ENCODE measurements at places on chromosomes 4 and X. TPM values are rescaled to one million over a fixed set of nuclear protein-coding genes. Genes with fewer than 3 reads are reported as not detected.

DNA sequence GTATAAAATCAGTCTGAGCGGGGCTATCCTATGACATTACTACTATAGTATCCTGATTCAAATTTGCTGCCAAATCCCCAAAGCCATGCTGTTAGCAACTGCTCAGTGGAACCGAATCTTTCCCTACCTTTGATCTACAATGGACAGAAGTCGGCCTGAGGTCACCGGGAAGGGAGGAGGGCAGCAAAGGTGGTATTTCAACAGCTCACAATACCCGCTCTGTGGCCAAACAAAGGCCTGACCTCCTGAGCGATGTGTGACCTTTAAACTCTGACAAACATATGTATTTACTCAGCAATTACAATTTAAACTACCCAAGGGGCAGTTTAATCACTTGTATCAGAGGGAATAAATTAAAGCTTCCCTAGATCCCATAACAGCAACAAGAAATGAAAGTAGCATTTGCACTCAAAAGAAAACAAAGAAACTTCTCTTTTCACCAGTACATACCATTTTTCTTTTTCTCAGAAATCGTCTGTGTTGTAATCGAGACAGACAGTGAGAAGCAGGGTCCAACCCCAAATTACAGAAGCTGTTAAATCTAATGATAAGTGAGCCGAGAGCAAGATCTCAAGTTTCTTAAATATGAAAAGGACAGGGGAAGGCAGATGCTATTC, 11.6 kb upstream of the TMEM128 start:
- DNase-seq = no peak
- no peaks in the 10 kb centered on the region for H3K36me3 ChIP-seq
- no peak overlapping the region for H3K27ac ChIP-seq
- H3K4me3 ChIP-seq = no peak overlapping the region

DNA sequence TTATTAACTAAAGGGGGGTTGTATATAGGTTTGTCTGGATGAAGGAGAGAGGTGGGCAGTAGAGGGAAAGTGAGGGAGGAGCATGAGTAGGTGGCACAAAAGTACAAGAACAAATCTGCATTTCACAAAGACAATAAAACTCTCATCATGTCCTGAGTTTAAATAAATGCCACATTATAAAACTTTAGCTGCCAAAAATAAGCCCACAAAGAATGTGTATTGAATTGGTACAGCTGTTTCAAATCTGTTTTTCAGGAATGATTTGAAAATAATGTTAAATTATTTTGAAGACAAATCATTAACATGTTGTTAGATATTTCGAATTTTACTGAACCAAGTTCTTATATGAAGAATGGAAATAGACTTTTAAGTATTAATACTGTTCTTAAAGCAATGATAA, 5.8 kb downstream of the CNKSR2 start:
- peaks cover 13% of the 10 kb centered on the region for H3K4me1 ChIP-seq
- H3K4me3 ChIP-seq = no peak overlapping the region

DNA sequence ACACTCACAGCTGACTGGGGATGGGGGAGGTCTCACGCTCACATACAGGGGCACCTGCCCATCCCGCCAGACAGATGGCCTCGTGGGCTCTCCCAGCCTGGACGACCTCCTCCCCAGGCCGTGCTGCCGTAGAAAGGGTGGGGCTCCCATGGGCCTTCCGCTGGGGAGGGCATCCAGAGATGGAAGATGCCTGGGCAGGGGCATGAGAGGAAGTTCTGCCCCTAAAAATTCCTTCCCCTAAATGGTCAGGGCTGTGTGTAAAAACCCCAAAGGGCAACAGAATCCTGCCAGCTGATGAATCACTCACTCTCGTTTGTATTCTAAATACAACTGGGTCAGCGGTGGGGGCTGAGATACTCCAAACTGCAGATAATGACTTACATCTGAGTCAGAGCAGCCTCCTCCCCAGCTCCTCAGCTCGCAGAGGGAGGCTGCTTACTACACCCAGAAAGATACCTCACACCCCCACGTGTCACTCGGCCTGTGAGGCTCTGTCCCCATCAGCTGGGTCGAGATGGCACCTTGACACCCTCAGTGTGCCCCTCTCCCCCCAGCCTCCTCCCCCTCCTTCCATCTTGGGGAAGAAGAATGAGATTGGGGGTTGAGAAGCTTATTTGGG, 10.1 kb downstream of the WDR1 start:
- no peaks in the 10 kb centered on the region for H3K36me3 ChIP-seq
- peak; percentile 40 for DNase-seq
- peaks cover 18% of the 10 kb centered on the region for H3K4me1 ChIP-seq
- peak overlapping the region; percentile 33 for H3K27ac ChIP-seq
- H3K4me3 ChIP-seq = no peak overlapping the region
- no peaks in the 10 kb centered on the region for H3K27me3 ChIP-seq

DNA sequence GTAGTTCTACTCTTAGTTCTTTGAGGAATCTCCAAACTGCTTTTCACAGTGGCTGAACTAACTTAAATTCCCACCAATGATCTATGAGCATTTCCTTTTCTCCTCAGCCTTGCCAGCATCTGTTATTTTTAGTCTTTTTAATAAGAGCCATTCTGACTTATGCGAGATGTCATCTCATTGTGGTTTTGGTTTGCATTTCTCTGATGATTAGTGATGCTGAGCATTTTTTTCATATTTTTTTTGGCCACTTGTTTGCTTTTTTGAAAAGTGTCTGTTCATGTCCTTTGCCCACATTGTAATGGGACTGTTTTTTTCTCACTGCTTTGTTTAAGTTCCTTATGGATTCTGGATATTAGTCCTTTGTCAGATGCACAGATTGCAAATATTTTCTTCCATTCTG, 21.5 kb upstream of the PHKA1 start:
- no peak overlapping the region for H3K4me3 ChIP-seq
- H3K4me1 ChIP-seq = no peaks in the 10 kb centered on the region
- no peaks in the 10 kb centered on the region for H3K36me3 ChIP-seq

DNA sequence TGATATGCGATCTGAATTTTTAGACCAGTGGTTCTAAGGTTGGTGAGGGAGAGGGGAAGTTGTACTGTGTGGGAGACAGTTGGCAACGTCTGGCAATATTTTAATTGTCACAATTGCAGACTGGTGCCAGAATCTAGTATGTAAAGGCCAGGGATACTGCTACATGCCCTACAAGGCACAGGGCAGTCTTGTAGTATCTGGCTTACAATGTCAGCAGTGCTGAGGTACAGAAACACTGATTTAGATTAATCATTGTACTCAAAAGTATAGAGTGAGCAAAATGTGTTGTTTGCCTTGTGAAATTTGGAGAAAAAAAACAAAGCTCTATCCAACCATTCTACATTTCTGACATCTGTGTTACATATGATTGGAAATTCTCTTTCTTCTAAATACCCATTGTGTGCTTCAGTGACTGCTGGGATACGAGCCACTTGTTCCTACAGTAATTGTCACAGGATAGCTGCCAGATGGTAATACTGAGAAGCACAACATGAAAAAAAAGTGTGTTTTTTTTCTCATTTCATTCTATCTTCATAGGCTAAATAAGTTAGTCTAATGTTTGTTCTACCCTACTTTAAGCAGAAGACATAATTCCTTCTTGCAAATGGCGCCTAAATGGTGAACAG, 526.7 kb upstream of the AGA start:
- no peak overlapping the region for H3K4me3 ChIP-seq
- no peaks in the 10 kb centered on the region for H3K36me3 ChIP-seq
- DNase-seq = no peak
- H3K4me1 ChIP-seq = no peaks in the 10 kb centered on the region
- H3K27me3 ChIP-seq = no peaks in the 10 kb centered on the region

DNA sequence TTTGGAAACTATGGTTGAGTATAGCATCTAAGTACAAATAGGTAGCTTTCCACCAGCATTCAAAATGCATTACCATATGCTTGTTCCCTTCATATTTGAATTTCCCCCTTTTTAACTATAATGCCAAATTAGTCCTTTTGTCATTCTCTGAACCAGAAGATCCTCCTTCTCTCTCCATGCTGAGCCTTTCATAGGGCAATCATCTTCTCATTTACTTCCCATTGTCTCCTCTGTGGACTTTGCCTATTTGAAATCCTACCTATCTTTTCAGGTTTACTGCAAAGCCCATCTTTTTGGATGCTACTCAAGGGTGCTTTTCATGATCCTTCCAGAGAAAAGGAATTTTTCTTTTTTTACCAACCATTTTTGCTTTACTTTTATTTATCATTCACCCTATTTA, 54.7 kb downstream of the DKK2 start:
- no peaks in the 10 kb centered on the region for H3K27me3 ChIP-seq
- no peak overlapping the region for H3K4me3 ChIP-seq
- no peak overlapping the region for H3K27ac ChIP-seq
- no peaks in the 10 kb centered on the region for H3K36me3 ChIP-seq
- DNase-seq = no peak

DNA sequence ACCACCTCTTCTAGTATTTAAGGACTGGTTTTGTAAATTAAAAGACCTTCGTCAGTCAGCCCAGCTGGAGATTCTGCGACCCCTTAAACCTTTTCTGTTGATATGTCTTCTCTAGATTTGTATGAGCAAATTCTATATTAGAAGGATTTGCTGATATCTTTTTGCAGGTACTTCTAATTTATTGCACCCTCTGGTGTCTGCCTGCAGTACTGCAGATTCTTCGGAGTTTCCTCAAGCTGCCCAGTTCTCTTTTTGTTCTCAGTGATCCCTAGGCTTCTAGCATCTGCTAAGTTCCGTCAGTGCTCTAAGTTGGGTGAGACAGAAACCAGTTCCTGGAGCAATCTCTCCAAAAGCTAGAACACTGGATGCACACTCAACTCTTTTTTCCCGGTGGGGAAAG, 545.2 kb downstream of the C4orf33 start:
- no peak overlapping the region for H3K4me3 ChIP-seq
- no peaks in the 10 kb centered on the region for H3K4me1 ChIP-seq
- no peaks in the 10 kb centered on the region for H3K36me3 ChIP-seq
- H3K27me3 ChIP-seq = no peaks in the 10 kb centered on the region

DNA sequence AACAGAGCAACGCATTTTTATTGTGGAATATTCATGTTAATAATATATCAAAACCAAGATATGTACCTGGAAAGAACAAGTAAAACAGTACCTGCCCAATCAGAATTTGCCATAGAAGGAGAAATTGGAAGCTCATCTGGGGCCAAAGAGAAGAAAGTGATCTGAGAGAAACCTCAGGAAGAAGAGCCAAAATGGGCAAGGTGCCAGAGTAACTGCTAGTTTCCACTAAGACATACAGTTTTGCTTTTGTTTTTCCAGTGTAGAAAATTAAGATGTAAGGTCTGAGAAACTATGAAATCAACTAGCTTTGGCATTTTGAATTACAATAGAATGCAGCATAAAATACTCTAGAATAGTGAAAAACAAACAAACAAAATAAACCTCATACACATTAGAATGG, 2201.2 kb downstream of the ARAP2 start:
- no peak for DNase-seq
- H3K36me3 ChIP-seq = no peaks in the 10 kb centered on the region
- no peak overlapping the region for H3K4me3 ChIP-seq
- H3K27ac ChIP-seq = no peak overlapping the region
- H3K4me1 ChIP-seq = no peaks in the 10 kb centered on the region

DNA sequence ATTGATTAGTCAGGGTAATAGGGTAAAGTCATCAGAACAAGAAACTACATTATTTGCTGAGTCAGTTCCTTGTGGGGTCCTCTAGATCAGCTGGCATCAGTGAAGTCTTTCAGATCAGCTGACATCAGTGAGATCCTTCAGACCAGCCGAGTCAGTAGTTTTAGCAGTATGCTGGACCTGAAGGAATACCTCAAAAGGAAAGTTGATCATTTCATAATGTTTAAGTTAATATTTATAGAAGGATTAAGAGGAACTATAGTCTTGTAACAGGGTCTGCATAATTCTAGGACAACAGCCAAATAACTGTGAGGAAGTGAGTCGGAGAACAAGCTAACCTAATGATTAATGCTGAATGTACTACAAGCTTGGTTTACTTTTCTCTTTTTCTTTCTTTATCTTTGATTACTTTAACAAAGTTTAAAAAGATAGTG, 958 bp upstream of the UGT2B7 start:
- no peaks in the 10 kb centered on the region for H3K27me3 ChIP-seq
- DNase-seq = no peak
- peak overlapping the region; percentile 66 for H3K27ac ChIP-seq
- peaks cover 28% of the 10 kb centered on the region for H3K4me1 ChIP-seq

DNA sequence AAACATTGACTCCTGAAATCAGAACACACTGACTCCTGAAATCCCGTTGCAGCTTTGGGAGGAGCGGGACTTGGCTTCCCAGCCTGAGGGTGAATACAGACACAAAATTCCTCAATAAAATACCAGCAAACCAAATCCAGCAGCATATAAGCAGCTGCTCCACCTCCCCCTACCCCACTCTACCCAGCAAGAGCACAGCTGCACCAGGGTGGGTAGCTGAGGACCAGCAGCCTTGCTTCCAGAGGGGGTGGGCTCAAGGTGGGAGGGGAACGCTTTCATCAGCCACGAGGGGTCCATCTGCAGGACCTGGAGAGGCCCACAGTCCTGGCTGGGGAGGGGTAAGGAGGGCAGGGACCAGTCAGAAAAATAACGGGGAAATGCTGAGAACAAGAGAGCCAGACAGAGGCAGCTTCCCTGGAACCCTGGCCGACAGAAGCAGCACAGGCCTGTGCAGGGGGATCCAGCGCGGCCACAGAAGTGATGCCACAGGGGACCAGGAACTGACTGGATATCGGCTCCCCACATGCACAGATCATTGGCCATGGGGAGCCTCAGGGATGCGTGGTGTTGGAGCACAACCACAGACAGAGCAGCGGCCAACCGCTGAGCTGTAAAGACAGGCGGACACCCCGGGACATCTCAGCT, 49.8 kb downstream of the FGFRL1 start:
- H3K27me3 ChIP-seq = no peaks in the 10 kb centered on the region
- no peak for DNase-seq
- no peaks in the 10 kb centered on the region for H3K4me1 ChIP-seq
- no peak overlapping the region for H3K27ac ChIP-seq

- H3K36me3 ChIP-seq = no peaks in the 10 kb centered on the region
- no peak for DNase-seq
- H3K4me3 ChIP-seq = no peak overlapping the region
- H3K27me3 ChIP-seq = no peaks in the 10 kb centered on the region
- H3K4me1 ChIP-seq = peaks cover 14% of the 10 kb centered on the region
- H3K27ac ChIP-seq = no peak overlapping the region
Observed at GRCh38 chr4:153296040-153296823, 48.3 kb upstream of the MND1 start.

- H3K4me1 ChIP-seq = no peaks in the 10 kb centered on the region
- no peak overlapping the region for H3K4me3 ChIP-seq
- no peaks in the 10 kb centered on the region for H3K36me3 ChIP-seq
- no peaks in the 10 kb centered on the region for H3K27me3 ChIP-seq
- H3K27ac ChIP-seq = no peak overlapping the region
- no peak for DNase-seq
Observed at GRCh38 chrX:130184857-130185256, 13.1 kb downstream of the RAB33A start.

DNA sequence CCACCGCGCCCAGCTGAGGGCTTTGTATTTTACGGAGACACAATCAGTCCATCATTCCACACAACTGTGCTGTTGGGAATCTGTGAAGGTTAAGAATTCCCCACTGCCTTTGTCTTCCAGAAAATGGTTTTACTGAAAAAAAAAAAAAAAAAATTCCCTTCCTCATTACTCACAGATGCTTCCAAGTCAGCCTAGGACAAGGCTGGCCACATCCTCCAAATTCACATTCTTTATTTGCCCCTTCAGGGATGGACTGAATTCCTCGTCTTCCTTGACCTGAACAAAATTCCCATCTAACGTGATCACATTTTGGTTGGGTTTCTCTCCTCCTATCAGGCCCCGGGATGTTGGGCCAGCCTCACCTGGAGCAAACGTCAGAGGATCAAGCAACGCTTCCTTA, 130.3 kb downstream of the DHRSX start:
- H3K27me3 ChIP-seq = no peaks in the 10 kb centered on the region
- no peak for DNase-seq
- H3K27ac ChIP-seq = no peak overlapping the region

The NAP1L2 gene
- 3.4 TPM for total RNA-seq

The BANK1 gene
- total RNA-seq = 1.0 TPM

The CT45A3 gene
- not detected for total RNA-seq

The SYP gene
- total RNA-seq = 6.6 TPM

The NAP1L3 gene
- 0.33 TPM for total RNA-seq

All from body of pancreas (tissue), 4 donors.